ENCODE measurements at places on chromosomes 4 and X.

GRCh38 chr4:74667944-74668343, 126.4 kb downstream of the BTC start:
- DNase-seq: no peak

- DNase-seq: no peak
These were observed 17.2 kb upstream of the RTL9 start for GRCh38 chrX:110341189-110342035.

DNA sequence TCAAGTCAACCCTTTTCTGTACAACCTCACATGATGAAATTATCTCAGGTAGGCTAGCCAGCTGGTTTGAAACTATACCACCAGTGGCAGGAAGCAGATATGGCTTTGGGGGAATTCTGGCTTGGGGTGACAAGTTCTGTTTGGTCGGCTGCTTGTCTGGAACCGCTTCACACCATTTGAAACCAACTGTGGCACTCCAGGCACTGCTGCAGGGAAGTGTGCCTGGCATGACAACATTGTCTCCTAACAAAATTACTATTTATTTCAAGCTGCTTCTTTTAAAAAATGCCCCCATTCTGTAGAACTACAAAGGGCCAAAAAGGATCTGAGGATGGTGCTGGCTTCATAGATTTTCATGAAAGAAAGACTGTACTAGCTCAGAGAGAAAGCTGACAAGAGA, 37.1 kb upstream of the GPM6B start:
- no peak for DNase-seq

DNA sequence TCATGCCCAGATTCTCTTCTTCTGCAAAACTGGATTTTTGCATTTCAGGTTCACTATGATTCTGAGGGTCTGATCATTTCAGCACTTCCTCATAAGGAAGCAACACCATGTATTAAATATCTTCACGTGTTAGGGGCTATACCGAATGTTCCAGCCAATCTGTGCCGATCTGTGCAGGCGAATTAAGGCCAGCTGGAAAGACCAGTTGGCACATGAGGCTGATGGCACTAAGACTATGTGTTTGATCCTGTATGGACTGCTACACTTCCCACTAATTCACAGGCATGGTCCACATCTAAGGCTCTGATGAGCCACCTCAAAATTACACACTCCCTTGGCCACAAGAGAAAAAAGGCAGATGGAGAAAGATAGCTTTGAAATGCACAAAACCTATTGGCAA, 28.8 kb downstream of the KDR start:
- DNase-seq: no peak

DNA sequence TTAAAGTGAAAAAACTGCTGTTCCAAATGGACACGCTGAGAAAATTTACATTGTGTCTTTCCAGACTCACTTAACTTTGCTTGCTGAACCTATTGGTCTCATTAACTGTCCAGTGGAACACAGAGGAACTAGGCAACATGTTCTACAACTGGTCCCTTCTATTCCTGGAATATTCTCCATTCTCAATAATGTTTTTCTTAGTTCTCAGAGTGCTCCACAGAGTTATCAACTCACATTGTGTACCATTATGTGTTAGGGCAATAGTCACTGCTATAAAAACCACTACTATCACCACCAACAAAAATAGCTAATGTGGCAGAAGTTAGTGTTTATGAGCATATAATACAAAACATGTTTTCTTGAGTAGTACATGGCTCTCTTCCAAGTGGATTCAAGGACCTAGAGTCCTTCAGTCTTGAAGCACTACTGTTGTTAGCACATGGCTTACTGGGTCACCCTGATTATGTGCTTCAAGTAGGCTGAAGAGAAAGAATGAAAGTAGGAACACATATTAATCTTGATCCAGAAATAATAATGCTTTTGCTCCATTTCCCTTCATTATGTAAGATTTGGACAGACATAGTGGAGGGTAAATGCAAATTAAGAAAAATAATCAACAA, 865.3 kb upstream of the HS3ST1 start:
- no peak for DNase-seq

GRCh38 chr4:177393236-177393635, 49.0 kb downstream of the AGA start:
- DNase-seq: no peak

GRCh38 chrX:134909261-134909660, 81.5 kb upstream of the SMIM10 start:
- no peak for DNase-seq

GRCh38 chrX:18654875-18655836, 16.8 kb downstream of the RS1 start:
- DNase-seq: no peak

- no peak for DNase-seq
These were observed 126.5 kb downstream of the CHIC2 start for GRCh38 chr4:53937918-53938317.

DNA sequence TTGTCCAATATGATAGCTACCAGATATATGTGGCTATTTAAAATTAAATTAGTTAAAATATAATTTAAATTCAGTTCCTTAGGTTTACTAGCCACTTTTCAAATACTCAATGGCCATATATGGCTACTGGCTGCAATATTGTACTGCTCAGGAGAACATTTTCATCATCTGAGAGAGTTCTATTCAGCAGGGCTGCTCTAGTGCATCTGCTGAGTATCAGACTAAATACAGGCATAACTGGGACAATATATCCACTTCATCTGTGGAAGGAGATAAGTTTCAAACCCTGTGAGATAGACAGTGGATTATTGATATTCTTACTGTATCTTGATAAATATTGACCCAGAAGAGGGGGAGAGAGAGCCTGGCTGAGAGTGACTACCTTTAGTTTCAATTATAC, 240.1 kb upstream of the ANKRD50 start:
- DNase-seq: no peak

GRCh38 chrX:102650903-102651241, 411 bp upstream of the GPRASP1 start:
- no peak for DNase-seq

GRCh38 chrX:151773434-151773833, 38.9 kb downstream of the CNGA2 start:
- DNase-seq: no peak

GRCh38 chrX:154019633-154020528, at the start of gene IRAK1:
IRAK1 (minus strand) TSS chrX:154019902; CDS start chrX:154019812, 90 bp downstream.
- peak; percentile 34 for DNase-seq

- no peak for DNase-seq
These were observed 4.9 kb upstream of the PPEF1 start for GRCh38 chrX:18702362-18703195.

GRCh38 chrX:70030301-70030767, 19.4 kb downstream of the AWAT2 start:
- DNase-seq: peak; percentile 6

- DNase-seq: no peak
These were observed 176.2 kb upstream of the RBPJ start for GRCh38 chr4:26144526-26145155.

- no peak for DNase-seq
These were observed 30.1 kb downstream of the RASSF6 start for GRCh38 chr4:73589887-73590801.

DNA sequence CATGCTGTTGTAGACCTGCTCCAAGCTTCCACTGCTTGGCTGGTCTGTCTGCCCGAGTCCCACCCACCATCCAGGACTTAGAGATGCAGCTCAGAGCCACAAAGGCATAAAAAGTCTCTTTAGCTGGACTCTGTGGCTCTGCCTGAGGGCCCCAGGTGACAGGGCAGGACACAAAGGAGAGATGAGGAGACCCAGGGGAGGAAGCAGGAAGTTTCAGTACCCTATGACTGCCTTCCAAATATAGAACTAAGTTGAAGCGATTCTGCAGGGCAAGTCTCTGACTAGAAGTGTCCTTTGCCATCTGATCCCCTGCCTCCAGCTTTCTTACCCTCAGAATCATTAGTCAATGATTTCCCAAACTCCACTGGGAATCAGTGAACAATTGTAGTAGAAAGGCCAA, 11.2 kb upstream of the CXCR3 start:
- DNase-seq: no peak

DNA sequence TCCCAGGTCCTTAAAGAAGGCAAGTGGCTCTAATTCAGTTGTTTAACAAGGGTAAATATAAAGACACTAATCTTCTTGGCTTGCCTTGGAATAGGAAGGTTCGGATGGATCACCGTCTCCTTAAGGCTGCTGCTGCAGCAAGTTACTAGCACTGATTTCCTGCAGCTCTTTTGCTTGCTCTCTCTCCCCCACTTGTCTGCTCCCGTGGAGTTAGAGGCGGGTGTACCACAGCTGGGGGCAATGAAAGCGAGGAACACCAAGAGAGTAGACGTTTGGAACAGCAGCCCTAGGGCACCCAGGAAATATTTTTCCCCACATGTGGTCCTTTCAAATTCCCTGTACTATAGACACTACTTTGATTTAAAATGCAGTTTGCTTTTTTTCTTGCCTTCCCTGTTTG, 202.2 kb downstream of the SH2D1A start:
- no peak for DNase-seq

GRCh38 chr4:78432896-78433295, 118.7 kb upstream of the ANXA3 start:
- no peak for DNase-seq

DNA sequence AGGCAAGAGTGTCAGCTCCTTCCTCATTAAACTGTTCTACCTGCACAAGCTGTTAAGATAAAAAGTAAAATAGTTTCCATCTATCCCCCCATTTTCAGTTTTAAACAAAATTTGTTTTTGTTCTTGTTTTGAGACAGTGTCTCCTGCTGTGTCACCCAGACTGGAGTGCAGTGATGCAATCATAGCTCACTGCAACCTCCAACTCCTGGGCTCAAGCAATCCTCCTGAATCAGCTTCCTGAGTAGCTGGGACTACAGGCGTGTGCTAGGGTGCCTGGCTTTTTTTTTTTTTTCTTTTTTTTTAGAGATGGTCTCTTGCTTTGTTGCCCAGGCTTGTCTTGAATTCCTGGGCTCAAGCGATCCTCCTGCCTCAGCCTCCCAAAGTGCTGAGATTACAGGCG, 105.4 kb downstream of the HS6ST2 start:
- no peak for DNase-seq

DNA sequence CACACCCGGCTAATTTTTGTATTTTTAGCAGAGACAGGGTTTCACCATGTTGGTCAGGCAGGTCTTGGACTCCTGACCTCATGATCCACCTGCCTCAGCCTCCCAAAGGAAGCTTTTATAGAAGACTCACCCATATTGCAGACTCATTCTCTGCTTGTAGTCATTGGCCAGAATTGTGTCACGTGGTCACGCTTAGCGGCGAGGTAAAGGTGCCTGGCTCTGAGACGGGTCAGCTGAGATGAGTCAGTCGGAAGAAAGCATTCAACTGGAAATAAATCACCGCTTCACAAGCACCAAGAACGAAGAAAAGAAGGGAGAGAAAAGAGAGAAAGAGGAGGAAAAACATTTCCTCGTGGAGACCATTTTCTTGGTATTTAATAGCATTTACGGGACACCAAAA, 218.8 kb upstream of the NOCT start:
- no peak for DNase-seq

DNA sequence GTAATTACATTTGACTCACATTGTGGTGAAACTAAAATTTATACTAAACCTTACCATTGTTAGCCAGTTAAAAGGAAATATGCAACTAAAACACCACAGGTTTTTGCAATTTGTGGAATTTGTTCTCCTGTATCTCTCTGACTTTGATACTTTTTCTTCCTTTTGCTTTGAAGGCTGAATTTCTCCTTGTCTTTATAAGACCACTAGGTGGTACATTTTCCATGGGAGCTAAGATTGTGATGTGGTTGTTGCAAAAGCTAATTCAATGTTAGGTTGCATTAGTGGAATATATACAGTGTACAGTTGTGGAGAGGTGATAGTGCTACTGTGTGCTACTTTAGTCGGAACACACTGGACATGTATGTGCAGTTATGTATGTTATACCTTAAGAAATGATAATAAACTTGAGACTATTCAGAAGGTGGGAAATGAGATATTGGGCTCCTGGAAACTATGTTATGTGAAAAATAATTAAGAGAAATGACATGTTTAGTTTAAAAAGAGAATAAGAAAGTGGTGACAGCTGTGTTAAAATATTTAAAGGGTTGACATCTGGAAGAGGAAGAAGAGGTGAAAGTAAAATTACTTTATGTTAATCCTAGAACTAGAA, 70.3 kb downstream of the ARL9 start:
- no peak for DNase-seq

GRCh38 chrX:129678614-129679195, 23.9 kb upstream of the APLN start:
- no peak for DNase-seq

GRCh38 chrX:154827194-154828015, 7.1 kb downstream of the SMIM9 start:
- no peak for DNase-seq

GRCh38 chrX:20513185-20513584, 246.5 kb upstream of the RPS6KA3 start:
- no peak for DNase-seq

GRCh38 chr4:123613586-123614344, 217.2 kb downstream of the SPRY1 start:
- no peak for DNase-seq

DNA sequence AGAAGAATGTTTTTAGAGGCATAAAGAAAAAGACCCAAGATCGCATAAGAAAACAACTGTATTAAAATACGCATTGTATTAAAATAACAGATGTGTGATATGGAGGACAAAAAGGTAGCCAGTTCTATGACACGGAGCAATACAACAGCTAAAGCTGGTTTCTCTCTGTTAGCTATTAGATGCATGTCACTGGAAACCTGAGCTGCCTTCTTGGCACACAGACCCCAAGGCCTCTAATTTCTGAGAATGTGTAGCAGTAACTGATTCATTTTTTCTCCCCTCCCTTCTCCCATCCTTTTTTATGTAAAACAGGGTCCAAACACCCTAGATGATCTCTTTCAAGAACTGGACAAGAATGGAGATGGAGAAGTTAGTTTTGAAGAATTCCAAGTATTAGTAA, 4.1 kb downstream of the S100G start:
- no peak for DNase-seq

DNA sequence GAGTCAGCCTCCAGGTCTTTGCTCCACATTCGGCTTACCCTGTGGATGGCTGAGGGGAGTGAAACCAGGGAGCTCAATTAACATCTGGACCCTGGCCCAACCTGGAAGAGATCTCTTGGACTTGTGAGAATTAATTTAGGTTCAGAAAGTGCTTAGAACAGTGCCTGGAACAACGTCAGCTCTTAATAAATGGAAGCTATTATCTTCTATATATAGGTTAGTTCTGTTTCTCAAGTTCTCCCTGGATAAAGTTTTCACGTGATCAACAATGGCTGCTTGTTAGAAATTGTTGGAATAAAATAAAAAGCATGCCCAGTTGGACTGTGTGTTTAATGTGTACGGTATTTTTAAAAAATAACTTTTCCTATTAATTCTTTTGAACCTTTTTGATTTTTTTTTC, 80.8 kb downstream of the TRIML1 start:
- DNase-seq: no peak

DNA sequence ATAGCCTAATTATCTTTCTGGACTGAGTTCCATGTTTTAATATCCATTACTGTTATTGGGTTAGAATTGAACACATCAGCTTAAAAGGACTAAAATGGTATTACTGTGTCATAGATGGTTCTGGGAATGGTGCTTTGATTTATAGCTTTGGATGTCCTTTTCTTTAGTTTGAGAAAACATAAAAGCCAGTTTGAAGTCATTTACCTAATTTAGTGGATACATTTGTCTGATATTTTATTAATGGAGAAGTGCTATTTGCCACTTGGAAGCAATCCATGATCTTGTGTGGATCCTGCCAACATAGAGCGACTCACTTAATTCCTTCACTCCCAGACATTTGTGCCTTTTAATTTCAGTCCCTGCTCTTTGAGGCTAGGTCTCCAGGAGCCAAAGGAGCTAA, 212.4 kb upstream of the PACRGL start:
- DNase-seq: no peak

All from stimulated activated CD8-positive, alpha-beta memory T cell treated with anti-CD3 and anti-CD28 coated beads, Interleukin-4, amount 100 ng/mL, for 24 hours (primary cell).